ENCODE measurements at places on chromosomes 2 and 18.

- no peaks in the 10 kb centered on the region for H3K36me3 ChIP-seq
- H3K27ac ChIP-seq: no peak overlapping the region
- DNase-seq: no peak
- H3K4me1 ChIP-seq: no peaks in the 10 kb centered on the region
- H3K27me3 ChIP-seq: no peaks in the 10 kb centered on the region
These were observed 6.9 kb downstream of the CD28 start for GRCh38 chr2:203713381-203713780.

DNA sequence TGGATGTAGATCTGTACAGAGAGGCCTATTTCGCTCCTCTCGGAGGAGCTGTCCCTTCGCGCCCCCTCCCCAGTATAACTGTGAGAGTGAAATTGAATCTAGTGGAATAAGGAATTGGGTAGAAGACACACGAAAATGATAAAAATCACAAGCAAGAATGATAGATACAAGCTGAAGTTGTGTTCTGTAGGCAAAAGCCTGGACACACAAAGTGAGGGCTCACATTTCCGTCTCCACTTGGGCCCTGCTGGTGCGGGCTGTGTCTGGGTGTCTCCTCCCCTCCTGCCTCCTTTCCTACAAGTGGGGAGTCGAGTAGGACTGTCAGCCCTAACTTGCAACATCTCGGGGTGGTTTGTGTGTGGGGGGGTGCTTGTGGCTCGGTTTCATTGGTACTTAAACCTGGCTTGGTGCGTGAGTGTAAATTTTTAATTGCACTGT, 457 bp upstream of the SP9 start:
- peaks cover 36% of the 10 kb centered on the region for H3K4me1 ChIP-seq
- H3K27ac ChIP-seq: no peak overlapping the region
- H3K4me3 ChIP-seq: no peak overlapping the region
- H3K27me3 ChIP-seq: peaks cover 98% of the 10 kb centered on the region
- H3K36me3 ChIP-seq: no peaks in the 10 kb centered on the region

GRCh38 chr2:40129725-40130124, 322.2 kb downstream of the SLC8A1 start:
- no peaks in the 10 kb centered on the region for H3K36me3 ChIP-seq
- no peaks in the 10 kb centered on the region for H3K4me1 ChIP-seq
- DNase-seq: no peak
- no peak overlapping the region for H3K4me3 ChIP-seq
- no peak overlapping the region for H3K27ac ChIP-seq
- no peaks in the 10 kb centered on the region for H3K27me3 ChIP-seq

DNA sequence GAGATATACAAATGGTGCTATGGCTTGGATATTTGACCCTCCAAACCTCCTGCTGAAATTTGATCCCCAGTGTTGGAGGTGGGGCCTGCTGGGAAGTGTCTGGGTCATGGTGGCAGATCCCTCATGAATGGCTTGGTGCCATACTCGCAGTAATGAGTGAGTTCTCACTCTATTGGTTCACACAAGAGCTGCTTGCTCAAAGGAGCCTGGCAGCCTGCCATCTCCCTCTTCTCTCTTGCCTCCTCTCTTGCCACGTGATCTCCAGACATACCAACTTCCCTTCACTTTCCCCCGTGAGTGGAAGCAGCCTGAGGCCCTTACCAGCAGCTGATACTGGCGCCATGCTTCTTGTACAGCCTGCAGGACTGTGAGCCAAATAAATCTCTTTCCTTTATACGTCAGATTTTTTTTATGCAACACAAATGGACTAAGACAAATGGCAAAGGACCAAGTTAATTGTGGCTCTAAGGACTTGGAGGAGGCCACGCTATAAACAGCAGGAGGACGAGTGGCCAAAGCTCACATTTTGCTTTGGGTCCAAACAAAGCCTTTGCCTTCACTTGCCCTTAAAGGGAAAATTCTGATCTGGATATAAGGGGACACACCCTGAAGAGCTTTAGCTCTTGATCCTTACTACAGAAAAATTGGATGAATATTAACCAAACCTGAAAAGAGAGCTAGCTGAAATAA, 214.7 kb downstream of the SS18 start:
- H3K36me3 ChIP-seq: no peaks in the 10 kb centered on the region
- H3K4me1 ChIP-seq: no peaks in the 10 kb centered on the region
- no peaks in the 10 kb centered on the region for H3K27me3 ChIP-seq
- H3K27ac ChIP-seq: no peak overlapping the region
- no peak overlapping the region for H3K4me3 ChIP-seq
- no peak for DNase-seq

DNA sequence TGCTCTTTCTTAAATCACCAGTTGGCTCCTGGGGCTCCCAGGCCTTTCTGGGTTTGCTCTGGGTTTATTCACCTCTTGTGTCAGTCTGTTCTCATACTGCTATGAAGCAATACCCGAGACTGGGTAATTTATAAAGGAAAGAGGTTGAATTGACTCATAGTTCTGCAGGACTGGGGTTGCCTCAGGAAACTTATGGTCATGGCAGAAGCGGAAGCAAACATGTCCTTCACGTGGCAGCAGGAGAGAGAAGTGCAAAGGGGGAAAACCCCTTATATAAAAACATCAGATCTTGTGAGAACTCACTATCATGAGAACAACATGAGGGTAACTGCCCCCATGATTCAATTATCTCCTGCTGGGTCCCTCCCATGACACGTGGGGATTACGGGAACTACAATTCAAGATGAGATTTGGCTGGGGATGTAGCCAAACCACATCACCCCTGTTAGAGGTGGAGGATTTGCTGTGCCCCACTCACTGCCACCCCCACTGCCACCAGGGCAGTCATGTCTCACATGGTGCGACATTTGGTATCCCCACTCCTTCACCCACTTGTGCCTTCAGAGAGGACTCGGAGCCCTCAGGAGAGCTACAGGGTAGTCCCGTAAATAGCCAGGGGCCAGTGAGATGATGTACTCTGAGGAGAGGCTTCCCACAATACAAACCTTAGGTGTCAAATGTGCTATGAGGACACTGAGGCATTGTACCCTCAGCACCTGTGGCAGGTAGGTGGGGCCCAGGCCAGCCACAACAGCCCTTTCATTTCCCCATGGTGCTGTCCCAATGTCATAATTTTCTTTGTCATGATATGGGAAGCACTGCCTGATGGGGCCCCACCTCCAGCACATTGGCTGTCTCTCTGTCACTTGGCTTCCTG, 35.7 kb downstream of the CDC42EP3 start:
- H3K36me3 ChIP-seq: no peaks in the 10 kb centered on the region
- DNase-seq: no peak
- no peak overlapping the region for H3K27ac ChIP-seq
- no peaks in the 10 kb centered on the region for H3K27me3 ChIP-seq

DNA sequence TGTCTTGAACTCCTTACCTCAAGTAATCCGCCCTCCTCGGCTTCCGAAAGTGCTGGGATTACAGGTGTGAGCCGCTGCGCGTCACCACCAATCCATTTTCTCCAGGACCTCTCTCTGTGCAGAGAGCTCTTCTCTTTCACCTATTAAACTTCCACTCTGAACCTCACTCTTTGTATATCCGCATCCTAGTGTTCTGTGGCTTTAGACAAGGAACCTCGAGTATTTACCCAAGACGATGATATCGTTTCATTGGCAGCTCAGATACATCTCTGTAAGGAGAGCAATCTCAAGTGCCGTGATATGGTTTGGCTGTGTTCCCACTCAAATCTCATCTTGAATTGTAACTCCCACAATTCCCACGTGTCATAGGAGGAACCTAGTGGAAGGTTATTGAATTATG, 15.1 kb upstream of the WDR33 start:
- H3K27me3 ChIP-seq: no peaks in the 10 kb centered on the region
- no peaks in the 10 kb centered on the region for H3K4me1 ChIP-seq
- no peak overlapping the region for H3K4me3 ChIP-seq
- H3K27ac ChIP-seq: no peak overlapping the region
- no peak for DNase-seq

DNA sequence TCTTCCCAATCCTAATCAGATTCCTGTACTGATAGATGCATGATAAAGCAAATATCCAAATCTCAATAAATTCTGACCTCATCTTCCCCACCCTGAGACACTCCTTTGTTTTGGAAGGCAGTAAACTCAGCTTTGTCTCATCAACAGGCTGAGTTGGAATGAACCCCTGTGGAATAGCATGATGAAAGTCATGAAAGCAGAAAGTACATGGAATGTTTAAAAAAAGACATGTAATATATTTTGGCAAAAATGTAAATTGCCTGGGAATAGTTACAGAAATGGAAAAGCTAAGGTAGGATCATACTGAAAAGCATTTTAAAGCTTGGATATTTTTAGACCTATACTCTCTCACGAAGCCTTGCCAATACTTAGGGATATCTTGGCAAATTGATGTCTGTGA, 468.7 kb upstream of the CDH7 start:
- no peaks in the 10 kb centered on the region for H3K36me3 ChIP-seq
- DNase-seq: no peak
- no peak overlapping the region for H3K27ac ChIP-seq
- no peaks in the 10 kb centered on the region for H3K27me3 ChIP-seq
- no peak overlapping the region for H3K4me3 ChIP-seq
- H3K4me1 ChIP-seq: peaks cover 5% of the 10 kb centered on the region

DNA sequence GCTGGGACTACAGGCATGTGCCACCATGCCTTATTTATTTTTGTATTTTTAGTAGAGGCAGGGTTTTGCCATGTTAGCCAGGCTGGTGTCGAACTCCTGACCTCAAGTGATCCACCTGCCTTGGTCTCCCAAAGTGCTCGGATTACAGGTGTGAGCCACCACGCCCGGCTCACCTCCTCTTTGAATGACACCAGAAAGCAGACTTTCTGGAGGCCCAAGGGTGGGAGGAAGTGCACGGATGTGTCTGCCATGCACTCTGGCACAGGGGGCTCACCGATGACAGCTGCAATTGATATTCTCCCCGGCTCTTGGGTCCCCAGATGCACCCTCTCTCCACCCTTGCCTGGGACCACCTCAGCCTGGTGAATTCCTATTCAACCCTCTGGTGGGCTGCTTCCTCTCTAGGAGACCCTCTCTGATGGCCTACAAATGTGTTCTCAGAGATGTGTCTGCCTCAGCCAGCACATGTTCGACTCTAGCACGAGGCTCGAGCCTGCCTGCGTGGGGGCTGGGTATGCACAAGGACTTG, 87.3 kb downstream of the SEPTIN10 start:
- DNase-seq: no peak
- no peak overlapping the region for H3K4me3 ChIP-seq
- H3K36me3 ChIP-seq: no peaks in the 10 kb centered on the region

- H3K27ac ChIP-seq: no peak overlapping the region
- no peak overlapping the region for H3K4me3 ChIP-seq
- peaks cover 12% of the 10 kb centered on the region for H3K4me1 ChIP-seq
- no peak for DNase-seq
- peaks cover 17% of the 10 kb centered on the region for H3K27me3 ChIP-seq
These were observed 130.2 kb upstream of the DLX2 start for GRCh38 chr2:172232708-172233396.

GRCh38 chr2:29129586-29130281, 14.5 kb downstream of the CLIP4 start:
- H3K36me3 ChIP-seq: no peaks in the 10 kb centered on the region
- no peak overlapping the region for H3K4me3 ChIP-seq
- no peak overlapping the region for H3K27ac ChIP-seq
- no peak for DNase-seq
- H3K4me1 ChIP-seq: no peaks in the 10 kb centered on the region
- no peaks in the 10 kb centered on the region for H3K27me3 ChIP-seq

DNA sequence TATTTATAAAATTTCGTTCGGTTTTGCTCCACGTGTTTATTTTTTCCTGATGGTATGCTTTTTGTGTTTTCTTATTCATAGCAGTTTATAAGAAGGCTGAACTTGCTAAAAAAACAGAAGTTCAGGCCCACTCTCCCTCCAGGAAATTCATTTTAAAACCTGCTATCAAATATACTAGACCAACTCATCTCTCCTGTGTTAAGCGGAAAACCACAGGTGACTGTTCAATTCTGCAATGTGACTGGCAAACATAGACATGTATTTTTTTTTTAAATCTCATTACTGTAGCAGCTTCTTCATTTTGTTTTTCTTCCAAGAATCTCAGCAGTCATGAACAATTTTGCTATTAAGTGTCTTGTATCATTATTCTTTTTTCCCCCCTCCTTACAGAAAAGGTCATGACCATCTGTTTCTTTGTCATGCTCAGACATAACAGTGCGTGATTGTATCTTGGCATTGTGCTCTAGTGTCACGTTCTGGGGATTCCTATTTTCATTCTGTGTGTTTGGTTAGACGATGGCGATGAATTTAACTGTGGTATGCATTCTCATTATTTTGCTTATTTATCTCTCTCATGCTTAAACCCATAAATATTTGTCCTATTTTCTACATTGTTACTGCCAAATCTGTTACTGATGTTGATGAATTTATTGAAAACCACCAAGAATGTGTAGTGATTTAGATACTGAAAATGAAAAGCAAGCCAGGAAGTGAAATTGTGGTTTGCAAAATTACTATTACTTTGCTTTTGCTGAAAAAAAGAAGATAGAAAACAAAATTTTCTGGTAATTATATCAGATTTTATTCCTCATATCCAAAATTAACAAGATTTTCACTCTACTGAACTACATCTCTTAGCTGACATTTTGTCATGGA, 74.6 kb upstream of the UNC80 start:
- no peaks in the 10 kb centered on the region for H3K36me3 ChIP-seq
- no peak for DNase-seq
- no peak overlapping the region for H3K4me3 ChIP-seq
- no peaks in the 10 kb centered on the region for H3K27me3 ChIP-seq
- H3K27ac ChIP-seq: no peak overlapping the region
- no peaks in the 10 kb centered on the region for H3K4me1 ChIP-seq

DNA sequence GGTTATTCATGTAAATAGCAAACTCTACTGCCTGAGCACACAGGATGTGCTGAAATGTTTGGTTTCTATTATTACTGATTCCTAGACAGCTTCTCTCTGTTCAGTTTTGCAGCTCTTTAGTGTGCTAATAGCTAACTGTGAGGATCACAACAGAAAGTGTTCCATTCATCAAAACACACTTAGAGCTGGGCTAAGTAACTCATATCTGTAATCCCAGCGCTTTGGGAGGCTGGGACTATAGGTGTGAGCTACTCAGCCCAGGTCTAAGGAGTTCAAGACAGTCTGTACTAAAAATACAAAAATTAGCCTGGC, 63.2 kb downstream of the MOGAT1 start:
- no peaks in the 10 kb centered on the region for H3K27me3 ChIP-seq
- H3K36me3 ChIP-seq: no peaks in the 10 kb centered on the region
- no peak overlapping the region for H3K4me3 ChIP-seq
- no peak overlapping the region for H3K27ac ChIP-seq

DNA sequence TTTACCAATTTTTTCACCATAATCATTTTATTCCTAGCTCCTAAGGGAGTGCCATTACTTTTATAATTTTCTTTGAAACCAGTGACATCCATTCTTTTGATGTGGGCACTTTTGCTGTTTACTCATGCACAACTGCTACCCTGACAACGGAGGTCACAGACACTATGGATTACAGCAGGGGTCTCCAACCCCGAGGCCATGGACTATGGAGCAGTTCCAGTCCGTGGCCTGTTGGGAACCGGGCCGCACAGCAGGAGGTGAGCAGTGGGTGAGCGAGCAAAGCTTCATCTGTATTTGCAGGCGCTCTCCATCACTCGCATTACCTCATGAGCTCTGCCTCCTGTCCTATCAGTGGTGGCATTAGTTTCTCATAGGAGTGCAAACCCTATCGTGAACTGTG, 34.6 kb downstream of the PRPF40A start:
- H3K27me3 ChIP-seq: no peaks in the 10 kb centered on the region
- peaks cover 3% of the 10 kb centered on the region for H3K36me3 ChIP-seq
- H3K27ac ChIP-seq: no peak overlapping the region
- no peak for DNase-seq
- no peak overlapping the region for H3K4me3 ChIP-seq
- no peaks in the 10 kb centered on the region for H3K4me1 ChIP-seq

- H3K27ac ChIP-seq: no peak overlapping the region
- no peak overlapping the region for H3K4me3 ChIP-seq
- no peak for DNase-seq
These were observed 82.0 kb upstream of the CCDC195 start for GRCh38 chr2:224798180-224798579.

All from H1 (cell line).